Testis (tissue), 5 donors: ENCODE measurements at places on chromosomes 1 and 21. TPM values are rescaled to one million over a fixed set of nuclear protein-coding genes. Genes with fewer than 3 reads are reported as not detected.
A peak's percentile ranks its signal among the peaks of the same experiment; 100 is the strongest.

AZIN2 gene
- total RNA-seq, result 68.7 TPM

LCE3E gene
- total RNA-seq, result not detected

SMAP2 gene
- 27.1 TPM for total RNA-seq

PSMA5 gene
- total RNA-seq, result 56.9 TPM

- no peak overlapping the region for H3K4me3 ChIP-seq
- H3K4me1 ChIP-seq, result no peaks in the 10 kb centered on the region
- H3K27ac ChIP-seq, result no peak overlapping the region
- H3K36me3 ChIP-seq, result no peaks in the 10 kb centered on the region
- no peak for DNase-seq
Measured at GRCh38 chr1:4762146-4762545, 107.7 kb downstream of the AJAP1 start.

DNA sequence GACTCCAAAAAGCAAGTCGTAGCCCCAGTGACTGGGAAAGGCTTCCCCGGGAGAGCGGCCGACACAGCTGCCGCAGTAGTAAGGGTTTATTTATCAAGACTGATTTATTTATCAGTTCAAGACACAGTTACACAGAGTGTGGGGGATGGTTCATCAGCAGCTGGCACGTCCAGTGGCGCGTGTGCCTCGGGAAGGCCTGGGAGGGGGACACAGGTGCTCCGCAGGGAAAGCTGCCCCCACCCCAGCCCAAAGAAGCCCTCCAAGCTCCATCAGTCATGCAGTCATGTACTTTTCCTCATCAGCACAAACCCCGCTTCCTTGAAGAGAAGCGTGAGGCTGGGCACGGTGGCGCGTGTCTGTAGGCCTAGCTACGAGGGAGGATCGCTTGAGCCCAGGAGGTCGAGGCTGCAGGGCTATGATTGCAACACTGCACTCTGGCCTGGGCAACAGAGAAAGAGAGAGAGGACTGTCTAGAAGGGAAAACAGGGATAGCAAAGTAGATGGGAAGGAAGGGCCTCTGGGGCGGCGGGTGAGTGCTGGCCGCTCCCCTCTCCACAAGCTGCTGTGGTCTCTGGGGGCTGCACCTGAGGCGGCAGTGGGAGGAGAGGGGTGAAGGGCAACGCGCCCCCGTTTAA is 53.2 kb downstream of the PRKCZ start:
- H3K4me1 ChIP-seq, result no peaks in the 10 kb centered on the region
- no peaks in the 10 kb centered on the region for H3K36me3 ChIP-seq

GRCh38 chr1:168146160-168146539 is 9.4 kb upstream of the GPR161 start:
- no peak for DNase-seq
- H3K36me3 ChIP-seq, result no peaks in the 10 kb centered on the region
- H3K27ac ChIP-seq, result no peak overlapping the region
- H3K4me3 ChIP-seq, result no peak overlapping the region

DNA sequence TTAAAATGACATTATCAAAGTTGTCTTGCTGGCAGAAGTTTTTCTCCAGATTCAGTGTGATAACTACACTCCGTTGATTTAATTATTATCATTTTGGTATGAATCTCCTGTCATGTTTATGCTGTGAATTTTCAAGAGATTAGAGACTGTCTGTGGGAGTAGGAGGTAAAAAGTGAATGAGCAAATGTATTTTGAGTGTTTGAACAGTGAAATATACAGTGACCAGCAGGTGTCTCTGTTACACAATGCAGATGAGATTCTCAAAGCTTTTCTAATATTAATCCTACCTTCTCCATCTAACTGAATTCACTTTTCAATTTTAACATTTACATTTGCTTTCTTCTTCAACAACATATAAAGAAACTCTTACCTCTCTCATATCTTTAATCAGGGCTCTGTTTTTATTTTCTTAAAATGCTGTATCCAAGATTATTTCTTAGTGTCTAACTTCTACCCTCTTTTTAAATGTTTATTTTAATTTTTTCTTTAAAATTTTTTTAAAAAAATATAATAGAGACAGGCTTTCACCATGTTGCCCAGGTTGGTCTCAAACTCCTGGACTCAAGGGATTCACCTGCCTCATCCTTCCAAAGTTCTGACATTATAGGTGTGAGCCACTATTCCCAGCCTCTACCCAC is 20.9 kb upstream of the HSPA13 start:
- no peaks in the 10 kb centered on the region for H3K4me1 ChIP-seq
- no peak overlapping the region for H3K27ac ChIP-seq
- no peaks in the 10 kb centered on the region for H3K27me3 ChIP-seq
- H3K36me3 ChIP-seq, result no peaks in the 10 kb centered on the region
- H3K4me3 ChIP-seq, result no peak overlapping the region

DNA sequence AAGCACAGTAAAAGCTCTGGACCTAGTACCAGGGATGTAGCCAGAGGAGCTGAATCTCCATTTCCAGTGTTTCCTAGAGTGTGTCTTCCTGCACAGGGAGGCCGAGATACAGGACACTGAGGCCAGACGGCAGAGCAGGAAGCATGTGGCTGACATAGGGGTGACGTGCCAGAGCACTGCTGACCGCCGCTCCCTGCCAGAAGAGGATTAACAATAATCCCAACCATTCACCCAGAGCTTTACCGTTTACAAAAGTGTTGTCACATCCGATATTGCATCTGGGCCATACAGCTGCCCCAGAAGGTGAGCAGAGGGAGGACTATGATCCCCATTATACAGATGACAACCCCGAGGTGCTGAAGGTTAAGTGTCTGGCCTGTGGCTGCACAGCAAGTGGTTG is 5.8 kb upstream of the CLDN19 start:
- DNase-seq, result no peak
- no peaks in the 10 kb centered on the region for H3K36me3 ChIP-seq
- no peak overlapping the region for H3K27ac ChIP-seq

DNA sequence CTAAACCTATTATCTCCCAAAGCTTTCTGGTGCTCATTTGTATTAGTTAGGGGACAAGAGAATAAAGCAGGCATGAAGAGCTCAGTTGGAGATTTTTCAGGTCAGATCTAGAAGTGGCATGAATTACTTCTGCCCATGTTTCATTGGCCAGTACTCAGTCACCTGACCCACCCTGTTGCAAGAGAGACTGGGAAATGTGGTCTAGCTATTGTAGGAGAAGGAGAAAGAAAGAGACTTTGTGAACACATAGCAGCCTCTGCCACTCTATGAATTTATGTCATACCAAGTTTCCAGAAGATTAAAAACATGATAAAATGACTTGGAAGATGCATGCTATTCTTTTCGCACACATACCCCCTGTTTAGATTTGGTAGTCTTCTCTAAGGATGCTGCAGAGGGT is 302.3 kb upstream of the RUNX1 start:
- H3K27ac ChIP-seq, result no peak overlapping the region
- no peak overlapping the region for H3K4me3 ChIP-seq
- no peak for DNase-seq
- no peaks in the 10 kb centered on the region for H3K27me3 ChIP-seq

GRCh38 chr1:218425647-218426342 is 80.7 kb downstream of the TGFB2 start:
- H3K4me3 ChIP-seq, result no peak overlapping the region
- H3K36me3 ChIP-seq, result no peaks in the 10 kb centered on the region
- no peak for DNase-seq
- no peaks in the 10 kb centered on the region for H3K27me3 ChIP-seq

GRCh38 chr1:60983701-60984061 is 98.7 kb upstream of the NFIA start:
- H3K4me3 ChIP-seq, result no peak overlapping the region
- H3K4me1 ChIP-seq, result peaks cover 11% of the 10 kb centered on the region
- peak overlapping the region; percentile 59 for H3K27ac ChIP-seq
- H3K27me3 ChIP-seq, result no peaks in the 10 kb centered on the region

DNA sequence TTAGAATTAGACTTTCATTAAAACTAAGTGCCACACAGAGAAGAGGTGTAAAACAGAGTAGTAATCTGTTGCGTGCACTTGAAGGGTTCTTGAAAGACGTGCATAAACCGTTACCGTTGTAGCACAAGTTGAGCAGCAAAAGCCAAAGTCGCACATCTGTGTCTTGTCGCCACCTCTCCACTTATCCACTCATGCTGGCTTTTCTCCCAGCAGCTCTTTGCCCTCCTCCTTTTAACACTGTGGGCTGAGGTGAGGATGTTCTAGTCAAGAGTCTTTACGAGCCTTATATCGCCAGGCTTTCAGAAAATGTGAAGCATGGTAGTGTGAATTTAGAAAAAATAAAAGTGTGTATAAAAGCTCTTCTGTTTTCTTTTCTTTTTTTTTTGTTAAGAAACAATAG is 48.0 kb downstream of the NR5A2 start:
- H3K27ac ChIP-seq, result no peak overlapping the region
- H3K4me3 ChIP-seq, result no peak overlapping the region
- peaks cover 7% of the 10 kb centered on the region for H3K4me1 ChIP-seq

DNA sequence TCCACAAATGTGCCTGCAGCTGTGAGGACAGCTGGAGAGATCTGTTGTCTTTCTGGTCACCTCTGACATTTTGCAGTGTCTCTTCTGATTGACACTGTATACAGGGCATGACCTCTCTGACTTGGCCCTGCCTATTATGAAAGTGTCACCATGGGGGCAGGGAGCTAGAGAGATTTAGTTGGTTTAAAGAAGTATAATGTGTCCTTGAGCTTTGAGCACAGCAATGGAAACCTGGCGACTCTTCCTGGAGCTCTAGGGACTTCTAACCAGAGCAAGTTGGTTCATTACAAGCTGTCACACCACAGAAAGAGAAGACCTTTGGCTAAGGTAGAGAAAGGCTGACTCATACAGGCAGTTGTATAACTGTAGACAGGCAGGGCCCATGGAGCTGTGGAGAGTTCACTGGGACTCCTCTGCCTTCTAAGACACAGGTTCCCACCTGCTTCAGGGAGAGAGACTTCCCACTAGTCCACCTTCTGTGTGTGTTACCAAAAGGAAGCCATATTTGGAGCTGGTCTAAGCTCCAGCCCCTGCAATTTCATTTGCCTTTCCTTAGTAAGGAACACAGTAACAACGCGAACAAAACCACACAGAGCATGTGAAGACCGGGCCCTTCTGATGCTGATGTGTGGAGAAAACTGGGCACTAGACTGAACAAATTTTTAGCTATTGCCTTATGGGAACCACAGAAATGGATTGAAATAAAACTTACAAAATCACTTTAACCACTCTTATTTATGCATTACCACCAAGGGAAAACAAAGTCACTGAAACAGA is 90.5 kb upstream of the ADAR start:
- H3K4me3 ChIP-seq, result no peak overlapping the region
- DNase-seq, result no peak
- H3K4me1 ChIP-seq, result no peaks in the 10 kb centered on the region
- H3K27ac ChIP-seq, result no peak overlapping the region
- H3K36me3 ChIP-seq, result no peaks in the 10 kb centered on the region

DNA sequence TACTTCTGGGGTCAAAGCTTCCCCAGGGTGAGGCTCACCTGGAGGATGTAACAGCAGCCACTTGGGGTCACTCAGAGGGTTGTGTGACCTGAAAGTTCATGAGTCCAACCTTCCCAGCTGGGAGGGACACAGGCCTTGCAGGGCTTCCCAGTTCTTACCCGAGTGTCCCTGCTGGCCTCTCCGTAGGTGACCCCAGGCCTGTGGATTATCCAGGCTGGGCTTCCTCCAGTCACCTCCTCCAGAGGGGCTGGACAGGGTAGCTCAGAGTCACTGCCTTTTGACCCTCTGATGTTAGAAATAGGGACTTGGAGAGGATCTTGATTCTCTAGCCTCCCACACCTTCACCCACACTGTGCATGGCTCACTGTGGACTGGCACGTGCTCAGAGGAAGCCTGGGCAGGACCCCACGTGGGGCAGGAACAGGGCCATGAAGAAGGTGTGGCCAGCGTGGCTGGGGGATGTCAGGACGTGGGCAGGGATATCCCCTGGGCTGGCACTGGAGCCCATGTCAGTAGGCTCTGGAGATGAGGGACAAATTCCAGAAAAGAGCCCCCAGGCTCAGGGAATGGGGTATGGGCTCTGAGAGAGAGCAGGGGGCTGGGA is 131.8 kb downstream of the ACTL8 start:
- H3K4me1 ChIP-seq, result no peaks in the 10 kb centered on the region
- H3K27ac ChIP-seq, result no peak overlapping the region
- no peaks in the 10 kb centered on the region for H3K36me3 ChIP-seq
- H3K27me3 ChIP-seq, result no peaks in the 10 kb centered on the region

- H3K36me3 ChIP-seq, result no peaks in the 10 kb centered on the region
- DNase-seq, result no peak
- H3K27ac ChIP-seq, result no peak overlapping the region
- peaks cover 4% of the 10 kb centered on the region for H3K4me1 ChIP-seq
Measured at GRCh38 chr1:14233510-14233909, 365.0 kb upstream of the KAZN start.

GRCh38 chr1:49199564-49199963 is 422.9 kb upstream of the BEND5 start:
- H3K4me3 ChIP-seq, result no peak overlapping the region
- H3K27me3 ChIP-seq, result no peaks in the 10 kb centered on the region
- no peaks in the 10 kb centered on the region for H3K4me1 ChIP-seq
- no peak for DNase-seq
